Activated CD4-positive, alpha-beta T cell treated with anti-CD3 and anti-CD28 coated beads, Interleukin-2, amount 10 ng/mL, durations not matched to agents 7 days and 5 days (primary cell): ENCODE measurements at places on chromosomes 4 and X. TPM values are rescaled to one million over a fixed set of nuclear protein-coding genes. Genes with fewer than 3 reads are reported as not detected.

The PNMA5 gene
- total RNA-seq: 0.10 TPM

The RHOXF2B gene
- total RNA-seq: not detected

The SGCB gene
- total RNA-seq: 15.2 TPM

The CLNK gene
- total RNA-seq: not detected

The ATOH1 gene
- total RNA-seq: not detected

The GLRA3 gene
- not detected for total RNA-seq
